RWPE2 (cell line): ENCODE measurements at places on chromosomes 1 and 21.

- H3K36me3 ChIP-seq = no peaks in the 10 kb centered on the region
- no peak overlapping the region for H3K27ac ChIP-seq
- H3K27me3 ChIP-seq = no peaks in the 10 kb centered on the region
Observed at GRCh38 chr1:116671072-116671760, 3.7 kb upstream of the IGSF3 start.

- no peak overlapping the region for H3K4me3 ChIP-seq
- peaks cover 3% of the 10 kb centered on the region for H3K4me1 ChIP-seq
- H3K27me3 ChIP-seq = no peaks in the 10 kb centered on the region
- no peak for DNase-seq
Observed at GRCh38 chr1:28306301-28306949, 22.4 kb upstream of the MED18 start.

DNA sequence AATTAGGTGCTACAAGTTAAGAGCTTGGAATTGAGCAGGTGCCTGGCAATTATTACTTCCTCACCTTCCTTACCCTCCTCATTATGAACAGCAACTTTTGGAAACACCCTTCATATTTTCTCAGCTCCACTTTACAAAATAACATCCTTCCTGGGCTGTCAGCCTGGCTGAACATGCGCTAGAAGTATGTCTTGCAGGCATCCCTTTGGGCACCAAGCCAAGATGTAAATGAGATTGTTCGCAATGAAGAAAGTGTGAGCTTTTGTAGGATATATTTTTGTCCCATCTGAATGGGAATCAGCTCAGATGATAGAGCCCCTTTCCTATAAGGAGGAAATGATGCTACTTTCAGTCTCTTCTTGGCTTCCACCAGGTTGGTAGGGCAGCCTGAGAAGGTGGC, 245.9 kb downstream of the KAZN start:
- H3K4me3 ChIP-seq = no peak overlapping the region
- no peak overlapping the region for H3K27ac ChIP-seq
- H3K36me3 ChIP-seq = no peaks in the 10 kb centered on the region
- DNase-seq = no peak

DNA sequence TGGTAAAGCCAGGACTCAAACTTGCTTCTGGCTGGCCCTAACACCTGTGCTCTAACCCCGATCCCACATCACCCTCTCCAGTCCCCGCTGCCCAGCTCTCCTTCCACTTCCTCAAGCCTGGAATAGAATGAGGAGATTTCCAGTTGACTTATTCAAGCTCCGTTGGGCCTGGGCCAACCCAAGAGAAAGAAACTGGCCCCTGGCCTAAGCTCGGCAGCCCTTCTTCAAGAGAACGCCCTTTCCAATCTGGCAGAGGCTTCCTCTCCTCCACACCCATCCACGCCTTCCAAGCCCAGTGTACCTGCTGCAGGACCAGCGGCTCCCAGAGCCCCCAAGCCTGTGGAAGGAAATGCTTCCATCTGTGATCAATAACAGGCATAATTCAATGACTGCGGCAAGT, 51.9 kb downstream of the LRRN2 start:
- H3K27me3 ChIP-seq = no peaks in the 10 kb centered on the region
- H3K27ac ChIP-seq = no peak overlapping the region
- no peak for DNase-seq
- no peaks in the 10 kb centered on the region for H3K4me1 ChIP-seq
- no peaks in the 10 kb centered on the region for H3K36me3 ChIP-seq
- no peak overlapping the region for H3K4me3 ChIP-seq
